ENCODE measurements at places on chromosomes 5 and 9. TPM values are rescaled to one million over a fixed set of nuclear protein-coding genes. Genes with fewer than 3 reads are reported as not detected.

DNA sequence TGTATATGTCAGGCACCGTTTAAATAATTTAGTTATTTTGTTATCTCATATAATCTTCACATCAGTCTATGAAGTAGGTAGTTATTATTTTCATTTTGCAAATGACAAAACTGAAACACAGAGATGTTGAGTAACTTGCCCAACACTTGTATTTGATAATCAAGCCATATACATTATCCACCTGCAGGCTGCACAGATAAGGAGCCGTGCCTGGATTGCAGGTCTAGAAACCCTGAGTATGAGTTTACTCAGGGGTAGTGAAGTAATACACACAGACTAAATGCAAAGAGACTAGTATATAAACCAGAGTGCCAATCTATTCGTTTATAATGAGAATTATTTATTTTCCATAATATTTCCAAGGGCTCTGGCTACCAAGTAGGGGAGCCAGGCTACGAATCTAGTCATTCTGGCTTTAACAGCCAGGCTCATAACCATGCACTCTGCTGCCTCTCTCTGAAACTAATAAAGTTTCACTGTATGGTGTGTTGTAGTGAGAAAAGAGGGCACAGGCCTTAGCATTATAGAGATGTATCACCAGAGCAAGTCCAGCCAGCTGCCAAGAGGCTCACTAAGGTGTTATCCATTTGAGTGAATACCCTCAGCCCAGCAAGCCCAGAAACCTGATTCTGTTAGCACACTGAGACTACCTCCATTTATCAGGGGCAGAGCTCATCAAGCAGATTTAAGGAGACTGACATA lies 4.5 kb downstream of the HEMGN start:
- no peaks in the 10 kb centered on the region for H3K27me3 ChIP-seq
- H3K4me3 ChIP-seq: no peak overlapping the region
- H3K4me1 ChIP-seq: no peaks in the 10 kb centered on the region
- no peaks in the 10 kb centered on the region for H3K36me3 ChIP-seq
- no peak overlapping the region for H3K27ac ChIP-seq

Gene SLC6A7
- not detected for total RNA-seq

GRCh38 chr5:151030056-151030336 lies 9.6 kb downstream of the GPX3 start:
- peak; percentile 80 for DNase-seq
- H3K4me3 ChIP-seq: no peak overlapping the region
- peak overlapping the region; percentile 52 for H3K27ac ChIP-seq
- H3K27me3 ChIP-seq: no peaks in the 10 kb centered on the region

- H3K36me3 ChIP-seq: no peaks in the 10 kb centered on the region
- H3K4me3 ChIP-seq: no peak overlapping the region
- no peaks in the 10 kb centered on the region for H3K4me1 ChIP-seq
- H3K27me3 ChIP-seq: no peaks in the 10 kb centered on the region
Observed at GRCh38 chr5:152549709-152550108, 144.6 kb upstream of the NMUR2 start.

GRCh38 chr5:16574789-16575721 lies 41.7 kb downstream of the RETREG1 start:
- peak overlapping the region; percentile 73 for H3K27ac ChIP-seq
- DNase-seq: no peak
- H3K4me3 ChIP-seq: no peak overlapping the region

DNA sequence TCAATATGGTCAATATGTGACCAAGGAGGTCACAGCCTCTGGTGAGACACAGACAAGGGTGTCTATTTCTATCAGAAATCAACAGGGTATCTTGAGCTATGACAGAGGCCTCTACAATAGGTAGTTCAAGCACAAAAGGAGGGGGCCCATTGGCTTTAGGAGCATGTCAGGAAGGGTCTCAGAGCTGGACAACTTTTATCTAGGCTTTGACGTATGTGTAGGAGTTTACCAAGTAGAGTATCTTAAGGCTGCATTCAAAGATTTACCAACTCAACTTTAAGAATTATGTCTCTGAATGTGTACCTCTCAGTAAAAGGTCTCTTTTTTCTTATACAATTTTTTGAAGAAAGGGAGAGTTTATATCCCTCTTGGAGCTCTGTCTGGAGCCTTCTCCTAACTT lies 297.2 kb downstream of the NSG2 start:
- H3K4me3 ChIP-seq: no peak overlapping the region
- no peak for DNase-seq
- no peaks in the 10 kb centered on the region for H3K4me1 ChIP-seq

GRCh38 chr5:89662499-89662898 lies 747.1 kb downstream of the CETN3 start:
- no peaks in the 10 kb centered on the region for H3K4me1 ChIP-seq
- DNase-seq: no peak
- H3K36me3 ChIP-seq: no peaks in the 10 kb centered on the region

Gene SMIM33
- total RNA-seq: not detected

GRCh38 chr9:25742256-25742655 lies 64.0 kb upstream of the TUSC1 start:
- no peak overlapping the region for H3K27ac ChIP-seq
- DNase-seq: no peak
- H3K4me1 ChIP-seq: no peaks in the 10 kb centered on the region
- H3K27me3 ChIP-seq: no peaks in the 10 kb centered on the region

DNA sequence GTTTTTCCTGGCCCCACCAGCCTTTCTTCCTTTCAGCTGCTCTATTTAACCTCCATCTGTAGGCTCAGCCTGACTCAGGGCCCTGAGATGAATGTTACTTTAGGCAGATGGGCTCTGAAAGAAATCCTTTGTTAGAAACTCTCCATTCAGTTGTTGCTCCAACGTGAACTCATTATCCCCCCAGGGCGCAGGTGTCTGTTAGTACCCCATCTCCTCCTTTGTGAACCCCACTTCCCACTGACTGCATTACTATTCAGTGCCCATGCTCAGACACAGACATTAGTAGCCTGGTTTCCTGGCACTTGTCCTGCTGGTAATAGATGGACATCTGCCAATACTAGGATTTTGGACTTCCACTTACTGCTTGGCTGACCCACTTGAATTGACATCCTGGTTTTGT lies 1271.6 kb downstream of the PTPRD start:
- no peak overlapping the region for H3K4me3 ChIP-seq
- H3K27ac ChIP-seq: no peak overlapping the region
- H3K27me3 ChIP-seq: no peaks in the 10 kb centered on the region
- DNase-seq: no peak
- H3K4me1 ChIP-seq: no peaks in the 10 kb centered on the region
- H3K36me3 ChIP-seq: no peaks in the 10 kb centered on the region

DNA sequence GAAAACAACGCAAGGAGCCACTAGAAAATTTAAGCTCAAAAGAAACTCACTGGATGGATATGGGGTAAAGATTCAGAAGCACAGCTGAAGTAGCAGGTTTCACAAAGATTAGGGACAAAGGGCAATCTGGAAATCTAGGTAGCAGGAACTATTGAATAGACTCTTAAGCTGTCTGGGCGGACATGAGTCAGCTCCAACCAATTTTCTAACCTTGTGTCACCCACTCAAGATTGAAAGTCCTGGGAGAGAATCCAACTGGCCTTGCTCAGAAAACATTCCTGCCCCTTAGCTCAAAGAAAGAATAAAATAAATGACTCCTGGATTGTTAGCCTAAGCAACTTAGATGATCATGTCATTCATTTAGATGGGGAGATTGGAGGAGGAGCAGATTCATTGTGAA lies 69.2 kb downstream of the STK32A start:
- no peak overlapping the region for H3K27ac ChIP-seq
- no peak for DNase-seq
- no peaks in the 10 kb centered on the region for H3K36me3 ChIP-seq
- no peak overlapping the region for H3K4me3 ChIP-seq
- no peaks in the 10 kb centered on the region for H3K27me3 ChIP-seq

GRCh38 chr5:127429928-127430327 lies 87.5 kb upstream of the PRRC1 start:
- no peaks in the 10 kb centered on the region for H3K4me1 ChIP-seq
- H3K27ac ChIP-seq: no peak overlapping the region
- no peak for DNase-seq
- H3K27me3 ChIP-seq: no peaks in the 10 kb centered on the region
- no peaks in the 10 kb centered on the region for H3K36me3 ChIP-seq

Gene MRPL41
- total RNA-seq: 38.5 TPM

- no peak for DNase-seq
- no peaks in the 10 kb centered on the region for H3K4me1 ChIP-seq
- peaks cover 11% of the 10 kb centered on the region for H3K36me3 ChIP-seq
- no peak overlapping the region for H3K27ac ChIP-seq
Observed at GRCh38 chr5:43099640-43100039, 21.1 kb upstream of the ZNF131 start.

DNA sequence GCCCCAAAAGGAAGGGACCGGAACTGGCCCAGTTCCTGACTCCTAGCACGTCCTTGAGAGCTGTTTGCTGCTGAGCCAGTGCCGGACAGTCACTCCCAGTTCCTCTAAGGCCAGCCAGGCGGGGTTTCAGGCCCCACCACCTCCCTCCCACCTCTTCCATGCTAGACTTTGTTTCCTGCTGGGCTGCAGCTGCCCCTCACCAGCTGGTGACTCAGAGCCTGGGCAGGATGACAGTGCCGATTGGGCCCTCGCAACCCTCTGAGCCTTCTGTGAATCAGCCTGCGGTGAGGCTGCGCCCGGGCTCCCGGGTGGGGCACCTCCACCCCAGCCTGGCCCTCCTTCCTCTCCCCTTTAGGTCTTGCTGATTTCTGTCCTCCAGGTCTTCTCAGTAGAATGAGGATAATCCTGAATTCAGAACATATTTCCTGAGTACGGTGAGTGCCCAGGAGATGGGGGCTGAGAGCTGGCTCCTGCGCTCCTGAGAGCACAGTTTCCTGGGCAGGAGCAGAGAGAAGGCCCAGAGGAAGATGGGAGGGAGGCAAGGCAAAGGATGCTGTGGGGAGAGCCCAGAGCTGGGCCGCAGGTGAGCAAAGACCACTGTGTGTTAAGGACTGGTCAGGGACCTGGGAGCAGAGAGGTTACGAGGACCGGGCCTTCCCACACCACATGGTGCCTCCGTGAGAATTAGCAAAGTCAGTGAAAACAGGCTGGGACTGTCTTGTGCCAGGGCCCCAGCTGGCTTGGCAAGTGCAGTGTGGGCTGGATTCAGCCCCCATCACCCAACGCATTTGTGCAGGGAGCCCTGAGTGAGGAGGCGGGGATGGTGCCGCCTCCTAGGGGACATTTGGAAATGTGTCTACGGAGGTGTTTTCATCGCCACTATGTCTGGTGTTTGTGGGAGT lies 32.9 kb upstream of the STXBP1 start:
- H3K4me1 ChIP-seq: no peaks in the 10 kb centered on the region
- H3K27ac ChIP-seq: peak overlapping the region; percentile 89
- H3K27me3 ChIP-seq: no peaks in the 10 kb centered on the region

- no peaks in the 10 kb centered on the region for H3K36me3 ChIP-seq
- no peak overlapping the region for H3K27ac ChIP-seq
- H3K27me3 ChIP-seq: no peaks in the 10 kb centered on the region
- DNase-seq: no peak
Observed at GRCh38 chr9:111066468-111066867, 28.2 kb upstream of the LPAR1 start.

- H3K4me1 ChIP-seq: no peaks in the 10 kb centered on the region
- no peak overlapping the region for H3K4me3 ChIP-seq
- no peak for DNase-seq
- no peak overlapping the region for H3K27ac ChIP-seq
- H3K36me3 ChIP-seq: no peaks in the 10 kb centered on the region
- H3K27me3 ChIP-seq: no peaks in the 10 kb centered on the region
Observed at GRCh38 chr5:65835191-65835590, 91.2 kb upstream of the ERBIN start.

DNA sequence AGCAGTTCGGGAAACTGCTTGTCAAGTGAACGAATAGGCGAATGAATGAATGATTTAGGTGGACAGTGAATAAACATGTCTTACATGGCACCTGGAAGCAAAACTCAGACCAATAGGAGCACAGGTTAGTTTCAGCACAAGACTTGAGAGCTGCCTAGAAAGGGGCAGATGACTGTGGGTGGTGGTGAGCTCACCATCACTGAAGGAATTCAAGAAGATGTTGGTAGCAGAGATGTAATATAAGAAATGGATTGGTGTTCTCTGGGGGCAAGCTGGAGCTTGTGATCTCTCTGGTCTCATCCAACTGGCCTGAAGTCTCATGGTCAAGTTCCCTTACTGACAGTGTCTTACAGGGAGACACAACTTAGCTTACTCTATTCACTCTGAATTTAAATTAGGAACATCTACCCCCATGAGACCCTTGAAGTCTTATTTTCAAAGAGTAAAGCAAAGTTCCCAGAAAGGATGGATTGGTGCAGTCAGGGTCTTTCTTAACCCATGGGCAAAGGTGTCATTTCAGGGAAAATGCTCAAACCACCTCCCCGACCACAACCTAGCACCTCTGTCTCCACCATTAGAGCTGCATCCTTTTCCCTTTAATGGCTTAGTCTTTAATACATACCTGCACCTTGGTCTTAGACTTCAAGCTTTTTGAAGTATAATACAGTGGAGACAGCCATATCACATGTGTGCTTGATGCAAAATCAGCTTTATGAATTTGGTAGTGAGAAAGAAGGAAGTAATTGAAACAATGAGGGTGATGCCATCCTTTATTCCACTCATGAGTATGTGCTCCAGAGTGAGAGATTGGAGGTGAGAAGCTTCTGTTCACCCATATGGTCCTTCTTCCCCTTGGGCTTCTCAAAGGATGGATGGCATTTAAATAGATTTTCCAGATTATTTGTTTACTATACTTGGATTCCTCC lies 5.1 kb downstream of the LCP2 start:
- no peaks in the 10 kb centered on the region for H3K36me3 ChIP-seq
- DNase-seq: peak; percentile 25
- H3K4me1 ChIP-seq: peaks cover 10% of the 10 kb centered on the region
- no peak overlapping the region for H3K4me3 ChIP-seq

- no peak overlapping the region for H3K27ac ChIP-seq
- DNase-seq: no peak
- no peaks in the 10 kb centered on the region for H3K4me1 ChIP-seq
- H3K27me3 ChIP-seq: no peaks in the 10 kb centered on the region
Observed at GRCh38 chr5:61004448-61004847, 59.4 kb downstream of the NDUFAF2 start.

DNA sequence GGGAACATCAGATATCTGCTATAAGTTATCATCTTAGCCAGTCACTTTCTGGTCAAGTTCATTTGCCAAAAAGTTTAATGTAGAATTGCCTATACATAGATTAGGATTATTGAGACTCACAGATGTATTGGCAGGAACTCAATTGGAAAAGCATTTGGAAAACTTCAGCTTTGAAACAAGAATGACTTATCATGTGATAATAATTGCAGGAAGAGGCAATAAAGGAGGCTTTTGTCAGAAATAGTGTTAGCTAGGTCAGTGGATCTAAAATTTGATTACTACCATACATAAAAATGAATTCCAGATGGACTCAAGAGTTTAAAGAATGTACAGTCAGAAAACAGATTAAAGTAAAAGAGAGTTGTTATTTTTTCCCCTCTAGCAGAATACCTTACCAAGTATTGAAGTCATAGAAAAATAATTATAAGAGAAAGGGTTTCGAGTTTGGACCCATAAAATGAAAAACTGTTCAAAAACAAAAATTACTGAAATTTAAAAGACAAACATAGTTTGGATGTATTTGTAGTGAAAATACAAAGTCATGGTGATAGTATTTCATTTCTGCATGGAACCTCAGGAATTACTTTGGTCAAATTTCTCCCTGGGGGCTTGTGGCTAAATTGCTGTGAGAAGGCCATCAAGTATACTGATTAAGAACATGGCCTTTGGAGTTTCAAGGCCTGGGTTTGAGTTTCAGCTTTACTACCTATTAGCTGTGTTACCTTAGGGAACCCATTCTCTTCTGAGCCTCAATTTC lies 159.9 kb downstream of the TMEM38B start:
- no peaks in the 10 kb centered on the region for H3K4me1 ChIP-seq
- H3K4me3 ChIP-seq: no peak overlapping the region
- no peak for DNase-seq
- no peaks in the 10 kb centered on the region for H3K27me3 ChIP-seq
- H3K36me3 ChIP-seq: no peaks in the 10 kb centered on the region

- peaks cover 21% of the 10 kb centered on the region for H3K27me3 ChIP-seq
- no peak overlapping the region for H3K4me3 ChIP-seq
- H3K27ac ChIP-seq: no peak overlapping the region
- peaks cover 32% of the 10 kb centered on the region for H3K4me1 ChIP-seq
- DNase-seq: no peak
Observed at GRCh38 chr5:154611341-154611767, 133.3 kb upstream of the HAND1 start.
